NCI-H2081 (cell line): ENCODE measurements at places on chromosomes 5 and 9.

- DNase-seq = no peak
Observed at GRCh38 chr5:38648703-38649291, 92.4 kb upstream of the LIFR start.

- DNase-seq = no peak
Observed at GRCh38 chr5:120552638-120553037, 88.5 kb downstream of the PRR16 start.

GRCh38 chr9:114478459-114478858 lies 26.8 kb downstream of the WHRN start:
- DNase-seq = no peak

GRCh38 chr9:5786370-5787127 lies 46.4 kb downstream of the ERMP1 start:
- DNase-seq = no peak

DNA sequence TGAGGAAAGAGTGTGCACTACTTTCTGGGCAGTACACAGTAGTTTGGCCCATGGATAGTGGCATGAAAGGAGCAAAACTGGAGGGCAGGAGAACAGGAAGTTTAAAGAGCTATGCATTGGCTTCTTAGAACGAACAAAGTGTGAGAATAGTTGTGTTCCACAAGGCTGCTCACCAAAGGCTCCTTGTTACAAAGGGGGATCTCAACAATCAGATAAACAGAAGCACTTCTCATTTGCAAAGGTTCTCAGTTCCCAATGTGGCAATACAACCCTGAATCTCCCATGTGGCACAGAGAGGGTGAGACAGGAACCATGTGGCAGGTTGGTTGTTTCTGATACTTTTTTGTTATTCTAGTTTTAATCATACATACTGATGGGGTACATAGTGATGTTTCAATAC lies 158.4 kb downstream of the CARTPT start:
- DNase-seq = no peak

- DNase-seq = no peak
Observed at GRCh38 chr5:98468188-98468869, 305.1 kb upstream of the RGMB start.
